ENCODE measurements at places on chromosomes 2 and 18.

- DNase-seq: no peak
Measured at GRCh38 chr2:234211797-234212196, 161.3 kb downstream of the SPP2 start.

GRCh38 chr2:202122980-202123720, 50.1 kb downstream of the KIAA2012 start:
- no peak for DNase-seq

GRCh38 chr2:47070920-47071824, 83.9 kb downstream of the STPG4 start:
- no peak for DNase-seq

DNA sequence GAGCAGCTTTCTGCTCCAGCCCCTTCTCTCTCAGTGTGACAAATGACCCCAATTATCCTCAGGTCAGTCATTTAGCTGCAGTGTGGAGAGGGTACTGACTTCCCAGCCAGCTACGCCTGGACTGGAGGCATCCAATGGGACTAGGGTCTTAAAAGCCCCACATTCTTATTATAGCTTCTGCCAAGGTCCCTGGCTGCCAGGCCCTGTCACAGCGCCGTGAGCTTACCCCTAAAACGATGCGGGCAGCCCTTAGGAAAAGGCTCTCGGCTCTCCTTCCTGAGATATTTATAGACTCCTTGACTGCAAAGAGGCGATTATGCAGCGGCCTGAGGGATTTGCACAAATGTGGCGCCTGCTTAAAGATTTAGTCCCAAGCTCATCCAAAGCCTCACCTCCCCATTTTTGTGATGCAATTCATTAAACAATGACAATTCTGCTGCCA, 69.2 kb upstream of the EDAR start:
- no peak for DNase-seq

DNA sequence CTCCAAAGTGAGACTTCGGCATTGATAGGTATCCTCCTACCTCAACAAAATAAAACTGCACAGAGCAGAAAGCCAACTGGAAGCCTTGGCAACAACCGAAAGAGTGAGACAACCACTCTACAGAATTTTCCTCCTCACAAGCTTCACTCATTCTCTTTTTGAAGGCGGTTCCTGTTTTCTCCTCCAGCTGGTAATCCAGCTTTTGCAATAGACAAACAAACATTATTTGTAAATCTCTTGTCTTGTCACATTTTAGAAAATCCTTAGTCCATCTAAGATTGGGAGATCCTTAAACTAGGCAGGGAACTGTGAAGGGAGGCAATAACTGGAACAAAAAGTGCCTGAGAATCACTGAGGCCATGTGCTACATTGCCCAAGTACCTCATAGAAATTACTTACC, 332.4 kb downstream of the BCL11A start:
- no peak for DNase-seq

- DNase-seq: peak; percentile 66
Measured at GRCh38 chr2:74919827-74920226, 38.6 kb upstream of the POLE4 start.

DNA sequence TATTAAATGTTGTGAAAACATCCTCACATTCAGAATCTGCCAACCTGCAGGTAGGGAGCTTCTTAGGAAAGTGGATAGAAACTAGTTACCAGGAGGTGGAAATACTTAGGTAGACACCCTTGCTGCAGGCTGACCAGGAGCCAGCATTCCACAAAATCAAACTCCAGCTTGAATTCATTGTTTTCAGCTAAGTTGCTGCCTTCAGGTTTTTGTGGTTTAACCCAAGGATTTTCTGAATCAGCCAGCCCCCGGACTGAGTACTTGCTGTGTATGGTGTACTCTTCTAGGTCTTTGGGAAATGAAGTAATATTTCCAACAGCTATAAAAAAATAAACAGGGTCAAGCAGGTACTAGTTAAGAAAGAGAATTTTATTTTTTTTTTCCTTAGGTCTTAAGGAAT, 192.1 kb upstream of the CHST9 start:
- DNase-seq: no peak

DNA sequence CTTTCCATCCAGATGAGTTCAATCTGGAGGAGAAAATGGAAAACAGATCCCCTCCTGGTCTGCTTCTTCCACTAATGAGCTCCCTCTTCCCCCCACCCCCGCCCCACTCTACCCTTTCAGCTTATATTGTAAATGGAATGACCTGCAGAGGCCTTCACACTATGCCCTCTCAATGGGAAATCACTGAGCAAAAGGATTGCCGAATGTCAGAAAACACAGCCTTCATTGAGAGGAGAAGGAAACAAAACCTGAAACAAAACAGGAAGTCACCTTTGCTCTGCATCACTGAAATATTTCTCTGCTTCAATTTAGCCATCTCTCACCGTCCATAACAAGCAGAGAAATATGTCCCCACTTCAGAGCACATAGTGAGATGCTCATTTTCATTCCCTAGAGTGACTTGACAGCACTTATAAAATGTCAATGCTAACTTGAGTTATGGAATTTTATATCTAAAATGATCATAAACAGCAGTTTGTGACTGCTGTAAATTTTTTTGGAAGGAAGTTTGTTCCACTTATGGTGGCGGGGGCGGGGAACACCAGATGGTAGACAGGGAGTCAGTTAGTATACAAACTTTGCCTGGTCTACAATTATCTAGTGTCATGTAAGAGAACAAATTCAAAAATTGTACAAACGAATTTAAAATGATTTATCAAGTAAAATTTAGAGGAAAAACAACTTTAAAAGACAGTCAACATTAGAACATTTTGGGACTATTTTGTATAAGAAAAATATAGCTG, 1.8 kb upstream of the FRZB start:
- no peak for DNase-seq

- DNase-seq: no peak
Measured at GRCh38 chr18:75349668-75350511, 77.6 kb downstream of the SMIM21 start.

DNA sequence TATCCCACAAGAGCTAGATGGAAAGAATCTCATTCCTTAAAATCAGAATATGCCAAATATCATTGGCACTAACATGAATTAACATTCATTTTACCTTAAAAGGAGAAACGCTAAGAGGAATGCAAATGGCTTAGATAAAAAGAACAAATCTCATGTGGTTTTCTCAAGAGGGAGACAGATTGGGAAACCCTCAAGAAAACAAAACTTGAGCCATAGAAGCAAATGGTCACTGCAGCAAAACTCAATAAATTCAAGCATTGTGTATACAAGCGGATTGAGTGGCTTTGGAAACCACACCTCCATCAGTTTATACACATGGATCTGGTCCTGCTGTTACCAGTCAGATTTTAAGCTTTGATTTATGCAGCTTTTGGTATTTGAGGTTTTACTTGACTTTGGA, 1331.8 kb upstream of the ZEB2 start:
- DNase-seq: no peak

DNA sequence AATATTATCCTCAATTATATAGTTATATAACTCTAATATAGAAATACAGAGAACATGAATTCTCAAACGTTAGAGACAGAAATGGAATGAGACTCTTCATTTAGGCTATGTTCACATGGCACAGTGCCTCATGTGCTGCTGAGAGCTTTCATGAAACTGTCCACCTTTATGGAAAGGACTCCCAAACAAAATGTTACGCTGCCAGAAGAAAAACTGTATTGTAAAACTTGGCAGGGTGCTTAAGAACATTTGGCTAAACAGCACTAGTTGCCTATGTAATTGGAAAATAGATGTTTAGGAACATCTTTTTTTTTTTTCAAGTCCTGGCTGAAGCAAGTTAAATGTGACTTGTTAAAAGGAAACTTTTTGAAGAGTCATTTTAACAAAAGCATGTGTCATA, 396.0 kb downstream of the ERBB4 start:
- DNase-seq: no peak

- no peak for DNase-seq
Measured at GRCh38 chr2:96737831-96738230, 2.0 kb downstream of the LMAN2L start.

DNA sequence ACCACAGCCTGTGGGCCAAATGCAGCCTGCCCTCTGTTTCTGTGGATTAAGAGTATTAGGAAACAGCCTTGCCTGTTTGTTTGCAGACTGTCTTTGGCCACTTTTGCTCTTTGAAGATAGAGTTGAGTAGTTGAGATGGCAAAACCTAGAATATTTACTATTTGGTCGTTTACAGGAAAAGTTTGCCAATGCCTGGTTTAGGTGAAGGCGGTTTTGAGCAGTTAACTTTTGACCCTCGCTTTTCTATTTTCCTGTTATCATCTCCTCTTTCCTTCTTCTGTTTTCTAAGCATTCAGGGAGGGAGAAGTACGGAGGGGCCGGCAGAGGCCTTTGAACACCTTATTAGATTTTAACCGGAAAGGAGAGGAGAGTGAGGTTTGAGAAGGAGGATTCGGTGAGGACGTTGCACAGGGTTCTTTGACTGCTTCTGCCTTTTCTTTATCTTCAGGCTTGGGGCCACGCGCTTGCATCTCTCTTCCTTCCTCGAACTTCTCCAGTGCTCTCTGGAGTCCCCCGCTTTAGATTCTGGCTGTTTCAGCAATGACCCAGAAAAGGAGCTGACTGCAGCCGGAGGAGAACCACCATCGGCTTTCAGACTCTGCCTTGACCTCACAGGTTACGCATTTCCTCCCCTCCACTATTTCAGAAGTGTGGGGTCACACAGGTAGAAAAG, 39.2 kb downstream of the IL1R2 start:
- DNase-seq: no peak

DNA sequence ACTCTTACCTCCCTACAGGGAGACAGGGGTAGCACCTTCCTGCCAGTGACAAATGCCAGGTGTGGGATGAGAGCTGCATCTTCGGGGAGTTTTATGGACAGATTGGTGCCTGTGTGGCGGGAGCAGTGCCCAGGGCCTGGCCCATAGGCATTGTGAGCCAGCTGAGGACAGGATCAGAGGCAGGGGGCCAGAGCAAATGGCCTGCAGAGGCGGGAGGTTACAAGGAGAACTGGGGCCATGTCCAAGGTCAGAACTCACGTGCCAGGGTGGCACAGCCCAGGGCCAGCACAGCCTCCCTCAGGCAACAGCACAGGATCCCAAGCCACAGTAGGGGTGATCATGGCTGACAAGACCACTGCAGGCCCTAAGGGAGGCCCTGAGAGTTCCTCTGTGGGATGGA, 40.2 kb upstream of the MCFD2 start:
- DNase-seq: no peak

DNA sequence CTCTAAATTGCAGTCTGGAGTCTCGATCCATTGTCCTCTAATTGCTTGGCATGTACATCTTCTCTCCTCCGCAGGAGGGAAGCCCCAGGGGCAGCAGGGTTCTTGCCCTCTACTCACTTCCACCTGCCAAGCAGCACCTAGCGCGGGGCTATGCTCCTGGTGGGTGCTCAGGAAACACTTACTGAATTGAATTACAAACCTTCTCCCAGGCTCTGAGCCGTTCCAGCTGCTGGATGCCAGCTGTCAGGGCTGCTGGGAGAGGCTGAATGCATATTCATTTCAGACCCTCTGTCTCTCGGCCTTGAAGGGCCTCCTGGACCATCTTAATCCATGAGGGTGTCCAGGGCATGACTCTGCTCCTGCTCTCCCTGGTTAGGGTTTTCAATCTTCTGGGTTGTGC, 94.0 kb downstream of the CELF4 start:
- DNase-seq: no peak

DNA sequence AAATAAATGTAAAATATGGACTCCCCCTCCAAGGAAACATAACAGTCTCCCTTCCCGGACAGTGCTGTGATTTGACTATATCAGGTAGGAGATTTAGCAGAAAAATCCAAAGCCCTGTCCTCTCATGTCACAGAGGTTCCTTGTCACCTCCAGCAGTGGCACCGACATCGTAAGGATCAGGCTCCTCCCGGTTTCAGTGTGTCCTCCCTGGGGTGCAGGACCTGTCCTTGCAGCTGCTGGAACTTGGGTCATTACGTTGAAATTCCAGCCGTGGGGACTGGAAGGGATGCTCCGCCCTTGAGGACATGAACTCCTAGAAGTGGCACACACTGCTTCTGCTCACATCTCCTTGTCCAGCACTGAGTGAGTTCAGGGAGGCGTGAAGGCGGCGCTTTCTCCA, 101.1 kb upstream of the ODC1 start:
- no peak for DNase-seq

DNA sequence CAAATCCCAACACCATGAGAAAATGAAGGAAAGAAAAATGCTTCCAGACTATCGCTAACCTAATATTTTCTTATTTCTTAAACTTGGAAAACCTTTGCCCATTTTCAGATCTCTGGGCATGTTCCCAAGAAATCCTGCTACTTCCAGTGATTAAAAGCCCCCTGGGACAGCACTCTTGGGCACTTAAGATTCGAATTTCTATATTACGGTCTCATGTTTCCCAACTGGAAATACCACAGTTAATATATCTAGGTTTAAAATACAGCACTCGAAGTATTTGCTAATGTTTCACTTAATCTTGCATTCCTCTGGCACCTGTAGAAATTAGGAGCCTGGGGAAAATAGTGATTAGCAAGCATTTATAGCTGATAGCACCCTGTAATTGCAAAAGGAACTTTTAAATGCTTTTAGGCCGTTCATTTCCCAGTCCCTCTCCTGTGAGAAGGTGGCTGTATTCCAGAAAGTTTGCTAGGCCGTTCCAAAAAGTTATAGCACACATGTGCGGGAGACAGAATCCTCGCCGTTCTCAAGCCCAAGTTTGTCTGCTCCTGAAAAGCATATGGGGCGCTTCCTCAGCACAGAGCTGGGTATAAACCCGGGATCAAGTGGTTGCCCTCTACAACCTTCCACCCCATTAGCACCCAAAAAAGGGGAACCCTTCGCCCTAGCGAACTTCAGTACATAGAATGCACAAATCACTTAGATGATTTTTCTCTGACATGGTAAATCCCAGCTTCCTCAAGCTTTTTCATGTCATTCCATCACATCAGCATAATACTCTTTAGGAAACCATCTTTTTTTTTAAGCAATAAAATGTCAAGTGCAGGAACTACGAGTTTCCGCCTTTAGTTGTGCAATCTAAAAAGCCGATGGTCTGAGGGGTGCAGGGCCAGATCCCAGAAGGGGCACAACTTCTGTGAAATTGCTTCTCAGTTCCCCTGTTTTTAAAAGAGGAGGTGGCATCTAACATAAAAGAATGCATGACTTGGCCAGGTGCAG, 60.6 kb downstream of the DIPK1C start:
- DNase-seq: no peak

DNA sequence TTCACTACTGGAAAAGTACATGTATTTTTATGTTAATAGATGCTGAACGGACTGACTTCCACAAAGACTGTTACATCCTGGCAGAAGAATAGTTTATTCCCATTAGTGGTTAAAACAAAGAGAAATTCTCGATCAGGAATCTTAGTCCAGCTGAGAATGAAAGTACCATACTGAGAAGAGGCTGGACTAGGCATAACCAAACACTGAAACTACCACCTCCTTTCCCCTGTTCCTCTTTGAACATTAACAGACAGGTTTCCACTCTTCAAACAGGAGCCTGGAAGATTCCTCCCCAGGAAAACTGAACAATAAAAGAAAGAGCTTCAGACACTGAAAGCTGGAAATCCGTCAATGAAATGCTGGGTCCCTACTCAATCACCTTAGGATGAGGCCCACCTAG, 25.8 kb downstream of the LDAH start:
- DNase-seq: no peak

DNA sequence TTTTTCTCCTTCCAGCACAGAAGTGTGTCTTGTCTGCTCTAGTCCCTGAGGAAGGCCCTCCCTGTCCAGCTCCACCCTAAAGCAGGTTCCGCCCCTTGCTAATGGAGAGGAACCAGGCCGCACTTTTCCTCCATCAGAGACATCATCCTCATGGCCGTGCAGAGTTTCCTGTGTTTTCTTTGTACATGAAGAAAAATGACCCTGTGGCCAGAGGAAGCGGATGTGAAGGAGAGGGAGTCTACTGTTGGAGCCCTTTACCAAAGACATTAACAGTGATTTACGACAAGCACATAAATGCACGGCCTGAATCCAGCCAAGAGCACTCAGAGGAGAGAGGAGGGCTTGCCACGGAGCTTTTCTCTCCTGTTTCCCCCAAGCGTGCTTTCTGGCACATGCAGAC, 109.5 kb downstream of the RNF144A start:
- no peak for DNase-seq
